Testis (tissue), 5 donors: ENCODE measurements at places on chromosomes 12 and 14. TPM values are rescaled to one million over a fixed set of nuclear protein-coding genes. Genes with fewer than 3 reads are reported as not detected.

GRCh38 chr12:58841058-58841798, 79.1 kb downstream of the LRIG3 start:
- H3K27me3 ChIP-seq, result no peaks in the 10 kb centered on the region
- H3K4me1 ChIP-seq, result no peaks in the 10 kb centered on the region
- DNase-seq, result no peak
- H3K27ac ChIP-seq, result no peak overlapping the region
- no peaks in the 10 kb centered on the region for H3K36me3 ChIP-seq

- H3K4me3 ChIP-seq, result no peak overlapping the region
- DNase-seq, result peak; percentile 78
- no peaks in the 10 kb centered on the region for H3K27me3 ChIP-seq
These were observed 124.1 kb downstream of the SSPN start for GRCh38 chr12:26319511-26319910.

GRCh38 chr12:132075026-132075713, 68.9 kb downstream of the DDX51 start:
- H3K4me3 ChIP-seq, result no peak overlapping the region
- H3K27ac ChIP-seq, result no peak overlapping the region
- peak; percentile 14 for DNase-seq
- no peaks in the 10 kb centered on the region for H3K36me3 ChIP-seq
- no peaks in the 10 kb centered on the region for H3K27me3 ChIP-seq

CS gene
- 70.2 TPM for total RNA-seq

WNT1 gene
- 1.4 TPM for total RNA-seq

DNA sequence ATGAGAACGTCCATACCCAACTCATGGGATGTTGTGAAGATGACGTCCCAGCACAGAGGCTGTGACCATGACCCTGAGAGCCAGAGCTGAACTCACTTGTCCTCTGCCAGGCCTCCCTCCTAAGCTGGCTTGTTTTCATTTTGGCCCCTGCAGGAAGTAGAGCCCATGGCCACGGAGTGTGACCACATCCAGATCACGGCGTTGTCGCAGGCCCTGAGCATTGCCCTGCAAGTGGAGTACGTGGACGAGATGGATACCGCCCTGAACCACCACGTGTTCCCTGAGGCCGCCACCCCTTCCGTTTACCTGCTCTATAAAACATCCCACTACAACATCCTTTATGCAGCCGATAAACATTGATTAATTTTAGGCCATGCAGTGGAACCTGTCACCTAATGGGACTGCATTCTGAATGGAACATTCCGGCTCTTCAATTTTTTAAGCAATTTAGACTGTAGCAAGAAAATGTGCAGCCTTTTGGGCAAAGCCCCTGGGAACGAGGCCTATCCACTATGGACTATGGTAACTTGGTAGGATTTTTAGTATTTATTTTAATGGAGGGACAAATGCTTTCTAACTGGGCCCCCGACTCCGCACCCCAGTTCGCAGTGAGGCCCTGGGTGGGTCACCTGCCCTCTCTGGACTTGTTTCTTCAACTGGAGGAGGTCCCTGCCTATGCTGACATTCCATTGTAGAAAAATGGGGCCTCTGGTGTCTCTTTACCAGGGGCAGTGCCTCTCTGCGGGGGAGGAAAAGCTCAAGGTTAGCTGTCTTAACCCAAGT, 19.6 kb downstream of the OTUB2 start:
- H3K4me3 ChIP-seq, result no peak overlapping the region
- no peaks in the 10 kb centered on the region for H3K36me3 ChIP-seq
- H3K4me1 ChIP-seq, result peaks cover 17% of the 10 kb centered on the region
- DNase-seq, result peak; percentile 15
- no peak overlapping the region for H3K27ac ChIP-seq
- H3K27me3 ChIP-seq, result no peaks in the 10 kb centered on the region

PROX2 gene
- total RNA-seq, result 0.08 TPM
